ENCODE measurements at places on chromosomes 6 and 20. TPM values are rescaled to one million over a fixed set of nuclear protein-coding genes. Genes with fewer than 3 reads are reported as not detected.

DNA sequence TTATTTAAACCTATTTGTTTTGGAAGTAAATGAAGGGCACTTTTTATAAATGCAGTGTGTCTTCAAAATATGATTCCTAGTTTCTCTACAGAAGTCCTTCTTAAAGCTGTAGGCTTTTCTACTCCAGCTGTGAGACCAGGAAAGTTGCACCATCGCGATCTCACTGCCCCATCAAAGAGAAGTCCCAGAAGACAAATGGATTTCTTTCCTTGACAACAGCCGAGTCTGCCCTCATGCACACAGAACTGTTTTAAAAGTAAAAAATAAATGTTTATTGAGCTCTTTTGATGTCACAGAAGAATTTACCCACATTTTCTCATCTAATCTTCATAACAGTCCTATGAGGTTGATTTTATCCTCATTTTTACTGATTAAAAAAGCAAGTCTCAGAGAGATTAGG is 324.4 kb upstream of the NT5E start:
- no peak for DNase-seq

DNA sequence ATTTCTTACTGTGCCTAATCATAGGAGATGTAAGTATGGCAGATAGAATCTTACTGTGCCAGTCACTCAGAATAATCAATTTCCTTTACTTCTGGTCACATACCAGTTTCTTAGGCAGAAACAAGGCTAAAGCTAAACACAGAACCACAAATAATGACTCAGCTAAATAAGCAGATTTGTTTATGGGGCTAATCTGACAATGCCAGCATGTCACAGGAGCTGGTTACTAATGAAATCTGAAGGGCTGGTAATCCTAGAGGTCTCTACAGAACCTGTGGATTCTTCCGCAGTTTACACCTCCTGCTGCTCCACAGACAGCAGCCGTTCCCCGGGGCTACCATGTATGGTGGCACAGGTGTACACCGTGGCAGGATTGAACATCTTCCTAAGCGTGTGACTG is 80.8 kb downstream of the LYRM4 start:
- no peak for DNase-seq

- no peak for DNase-seq
Observed at GRCh38 chr6:32763421-32763820, at the start of gene HLA-DQB2. TSS of gene HLA-DQB2 (minus strand) at chr6:32763532. CDS start at chr6:32763470, 62 bp downstream.

GRCh38 chr6:111564482-111564945 is 41.2 kb downstream of the TRAF3IP2 start:
- DNase-seq = no peak

- peak; percentile 61 for DNase-seq
Observed at GRCh38 chr6:73675466-73676098, 20.4 kb upstream of the CD109 start.

The C6orf58 gene
- 0.82 TPM for polyA plus RNA-seq

The SPO11 gene
- polyA plus RNA-seq = not detected

The TSPO2 gene
- polyA plus RNA-seq = 0.87 TPM

All from right renal cortex interstitium (tissue), 3 donors.